ENCODE measurements at places on chromosomes 2 and 18.

GRCh38 chr2:141929331-141930252 lies 201.2 kb downstream of the LRP1B start:
- DNase-seq = no peak

DNA sequence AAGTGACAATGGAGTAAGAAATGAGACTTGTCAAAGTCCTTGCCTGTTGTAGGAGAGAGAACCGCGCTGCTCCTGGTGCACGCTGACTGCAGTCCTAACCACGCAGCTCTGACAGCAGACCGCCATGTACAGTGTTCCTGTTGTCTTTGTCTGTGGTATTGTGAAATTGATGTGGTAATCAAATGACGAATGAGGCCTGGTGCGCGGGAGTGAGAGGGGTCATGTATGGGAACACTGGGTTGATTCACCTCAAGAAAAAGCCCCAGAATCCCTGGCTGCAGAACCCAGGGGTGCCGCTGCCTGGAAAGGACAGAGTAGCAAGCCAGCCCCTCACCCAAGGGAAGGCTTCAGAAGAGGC lies 64.0 kb downstream of the INPP4A start:
- no peak for DNase-seq

DNA sequence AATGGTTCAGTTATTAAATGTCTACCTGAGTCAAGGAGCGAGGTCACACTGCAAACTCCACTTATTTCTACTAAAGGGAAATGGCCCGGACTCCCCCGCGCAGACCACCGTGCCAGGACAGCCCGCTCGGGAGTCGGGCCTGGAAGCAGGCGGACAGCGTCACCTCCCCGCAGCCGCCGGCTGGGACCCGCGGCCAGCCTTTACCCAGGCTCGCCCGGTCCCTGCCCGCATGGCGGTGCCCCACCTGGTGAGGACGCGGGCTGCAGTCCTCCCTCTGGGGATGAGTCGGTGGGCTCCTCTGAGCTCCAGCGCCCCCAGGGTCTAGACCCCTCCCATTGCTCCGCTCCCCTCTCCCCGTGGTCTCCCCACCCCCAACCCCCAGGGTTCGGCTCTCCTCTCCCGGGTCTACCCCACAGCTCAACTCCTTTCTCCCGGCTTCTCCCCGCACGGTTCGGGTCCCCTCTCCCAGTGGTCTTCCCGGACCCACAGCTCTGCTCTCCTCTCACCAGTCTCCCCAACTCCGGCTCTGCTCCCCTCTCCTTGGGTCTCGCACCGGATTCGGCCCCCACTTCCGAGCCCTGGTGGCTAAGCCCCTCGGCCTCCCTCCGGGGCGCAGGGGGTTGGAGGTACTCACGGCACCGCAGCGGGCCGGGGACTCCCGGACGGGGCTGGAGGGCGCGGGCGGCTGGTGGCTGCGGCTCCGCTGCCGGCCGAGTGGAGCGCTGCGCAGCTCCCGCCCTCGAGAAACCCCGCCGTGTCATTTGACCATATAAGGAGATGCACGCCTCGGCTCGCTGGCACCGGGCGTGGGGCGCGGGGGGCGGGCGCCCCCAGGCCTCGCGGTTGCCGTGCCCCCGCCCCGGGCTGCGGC lies at the start of gene FHL2:
Gene FHL2 (minus strand): TSS at position 716 of the 871 bp plus-strand sequence. CDS start 12,535 bp downstream, outside the sequence.
- peak; percentile 73 for DNase-seq

DNA sequence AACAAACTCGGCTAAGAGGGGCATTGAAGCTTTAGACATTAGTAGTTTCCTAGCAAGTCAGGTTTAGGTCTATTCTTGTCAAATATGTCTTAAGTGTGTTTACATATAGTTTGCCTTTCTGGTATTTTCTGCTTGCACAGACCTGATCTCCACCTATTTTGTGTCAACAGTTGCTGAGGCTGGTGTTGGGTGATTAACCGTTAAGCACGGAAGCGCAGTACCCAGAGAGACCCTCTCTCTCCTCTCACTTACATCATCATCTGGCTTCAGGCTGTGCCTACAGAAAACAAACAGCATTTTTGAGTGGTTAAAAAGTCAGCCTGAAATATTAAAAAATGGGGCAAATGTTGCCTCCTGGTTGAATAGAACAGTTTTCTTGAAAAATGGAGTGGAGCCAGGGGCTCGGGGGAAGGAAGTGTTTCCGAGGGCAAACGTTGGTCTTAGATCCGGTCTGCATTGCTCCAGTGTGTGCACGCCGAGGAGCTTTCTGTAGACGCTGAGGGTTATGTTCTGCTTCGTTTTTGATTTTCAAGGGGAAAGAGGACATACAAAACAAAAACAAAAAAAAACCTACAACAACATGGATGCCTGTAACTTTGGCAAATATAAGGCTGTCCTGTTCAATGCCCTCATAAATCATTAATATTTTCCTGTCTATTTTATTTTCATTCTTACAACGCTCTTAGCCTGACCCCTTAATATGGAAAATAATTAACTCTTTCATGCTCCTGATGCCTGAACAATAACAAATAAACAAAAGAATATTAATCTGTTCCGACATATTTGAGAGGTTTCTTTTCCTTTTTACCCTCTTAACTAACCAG lies 120.8 kb downstream of the MEIS1 start:
- DNase-seq = no peak

GRCh38 chr2:3666613-3666975 lies 8.6 kb downstream of the ALLC start:
- no peak for DNase-seq

GRCh38 chr18:79805211-79805887 lies 7.6 kb downstream of the KCNG2 start:
- no peak for DNase-seq

GRCh38 chr2:229852565-229852964 lies 69.2 kb downstream of the TRIP12 start:
- no peak for DNase-seq

- no peak for DNase-seq
Measured at GRCh38 chr2:15293262-15293937, 267.7 kb downstream of the NBAS start.

- DNase-seq = peak; percentile 45
Measured at GRCh38 chr2:165698444-165698884, 95.6 kb downstream of the GALNT3 start.
